Activated CD4-positive, alpha-beta T cell treated with anti-CD3 and anti-CD28 coated beads for 48 hours (primary cell): ENCODE measurements at places on chromosomes 16 and 17.

DNA sequence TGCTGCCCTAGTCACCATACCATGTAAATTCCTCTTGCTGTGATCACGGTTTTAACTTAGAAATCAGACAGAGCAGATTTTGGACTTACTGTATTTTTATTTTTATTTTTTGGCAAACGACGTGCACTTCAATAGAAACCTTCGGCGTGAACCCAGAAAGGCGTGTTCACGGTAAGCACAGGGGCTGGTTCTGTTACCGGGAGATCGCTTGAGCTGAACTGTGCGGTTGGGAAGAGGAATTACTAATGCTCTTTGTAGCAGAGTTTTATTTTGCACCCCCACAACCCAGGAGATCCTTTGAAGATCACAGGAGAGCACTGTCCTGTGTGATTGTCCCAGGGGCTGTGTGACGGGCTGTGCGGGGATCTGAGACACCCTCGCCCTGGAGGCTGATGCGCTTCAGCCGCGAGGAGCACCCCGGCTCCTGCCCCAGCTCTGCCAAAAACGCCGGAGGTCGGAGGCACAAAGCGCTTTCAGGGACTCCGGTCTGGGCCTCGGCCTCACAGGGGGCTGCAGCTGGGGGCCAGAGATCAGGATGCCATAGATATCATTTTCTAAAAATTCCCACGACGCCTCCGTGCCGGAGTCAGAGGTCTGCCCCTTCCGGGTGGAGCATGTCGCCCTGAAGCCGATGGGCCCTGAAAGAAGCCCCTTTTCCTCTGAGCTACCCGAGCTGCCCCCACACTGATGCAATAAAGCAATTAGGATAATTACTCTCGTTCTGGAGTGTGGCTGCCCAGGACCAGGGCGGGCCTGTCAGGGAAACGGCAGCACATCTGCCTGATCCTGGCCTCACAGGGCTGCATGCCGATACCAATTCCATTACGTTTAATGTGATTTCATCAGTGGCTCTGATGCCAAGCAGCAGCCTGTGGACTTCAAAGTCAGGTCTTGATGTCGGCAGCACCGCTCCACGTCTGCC, 71.8 kb downstream of the LMF1 start:
- DNase-seq = no peak

DNA sequence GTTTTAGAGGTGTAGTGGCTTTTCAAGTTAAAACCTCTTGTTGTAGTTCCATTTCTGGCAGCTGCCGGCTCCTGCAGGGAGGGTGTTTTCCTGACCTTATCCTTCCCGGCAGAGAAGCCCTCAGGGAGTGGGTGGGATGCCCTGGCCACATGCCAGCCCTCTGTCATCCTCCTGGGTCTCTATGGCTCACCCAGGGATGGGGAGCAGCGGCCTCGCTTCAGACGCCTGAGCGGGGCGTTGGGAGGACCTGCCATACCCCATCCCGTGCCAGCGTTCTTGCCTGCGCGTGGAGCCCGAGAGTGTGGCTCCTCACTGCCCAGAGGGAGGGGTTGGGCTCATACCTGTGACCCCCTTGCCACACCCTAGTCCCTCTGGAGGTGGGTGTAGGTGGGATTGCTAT, 11.9 kb downstream of the KCNJ12 start:
- DNase-seq = no peak

GRCh38 chr16:30609002-30609925, 925 bp downstream of the ZNF689 start:
- peak; percentile 60 for DNase-seq

DNA sequence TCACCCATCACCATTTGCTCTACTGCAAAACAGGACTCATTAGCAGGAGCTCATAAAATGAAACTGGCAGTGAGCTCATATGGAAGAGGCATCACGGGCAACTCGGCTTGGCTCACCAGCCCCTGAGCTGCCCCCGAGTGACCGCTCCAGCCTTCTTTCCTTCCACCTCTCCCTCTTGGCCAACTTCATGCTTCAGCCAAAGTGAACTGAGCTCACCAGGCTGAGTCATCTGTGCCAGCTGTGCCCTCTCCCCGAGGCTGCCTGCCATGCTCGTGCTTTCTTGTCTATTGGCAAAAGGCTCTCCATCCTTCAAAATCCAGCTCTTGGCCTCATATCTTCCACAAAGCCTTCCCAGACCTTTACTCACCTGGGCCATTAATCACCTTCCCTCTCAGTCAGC, 391.4 kb downstream of the WWOX start:
- DNase-seq = no peak

DNA sequence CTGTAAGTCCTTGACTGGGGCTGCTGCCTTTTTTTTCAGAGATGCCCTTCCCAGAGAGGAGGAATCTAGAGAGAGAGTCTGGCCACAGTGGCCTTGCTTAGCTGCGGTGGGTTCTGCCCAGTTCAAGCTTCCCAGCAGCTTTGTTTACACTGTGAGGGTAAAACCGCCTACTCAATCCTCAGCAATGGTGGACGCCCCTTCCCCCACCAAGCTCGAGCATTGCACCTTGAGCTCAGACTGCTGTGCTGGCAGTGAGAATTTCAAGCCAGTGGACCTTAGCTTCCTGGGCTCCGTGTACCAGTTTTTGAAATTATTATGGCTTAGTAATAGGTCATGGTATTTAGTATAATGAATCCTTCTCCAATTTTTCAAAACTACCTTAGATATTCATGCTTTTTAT, 395.4 kb downstream of the NPIPA7 start:
- no peak for DNase-seq

DNA sequence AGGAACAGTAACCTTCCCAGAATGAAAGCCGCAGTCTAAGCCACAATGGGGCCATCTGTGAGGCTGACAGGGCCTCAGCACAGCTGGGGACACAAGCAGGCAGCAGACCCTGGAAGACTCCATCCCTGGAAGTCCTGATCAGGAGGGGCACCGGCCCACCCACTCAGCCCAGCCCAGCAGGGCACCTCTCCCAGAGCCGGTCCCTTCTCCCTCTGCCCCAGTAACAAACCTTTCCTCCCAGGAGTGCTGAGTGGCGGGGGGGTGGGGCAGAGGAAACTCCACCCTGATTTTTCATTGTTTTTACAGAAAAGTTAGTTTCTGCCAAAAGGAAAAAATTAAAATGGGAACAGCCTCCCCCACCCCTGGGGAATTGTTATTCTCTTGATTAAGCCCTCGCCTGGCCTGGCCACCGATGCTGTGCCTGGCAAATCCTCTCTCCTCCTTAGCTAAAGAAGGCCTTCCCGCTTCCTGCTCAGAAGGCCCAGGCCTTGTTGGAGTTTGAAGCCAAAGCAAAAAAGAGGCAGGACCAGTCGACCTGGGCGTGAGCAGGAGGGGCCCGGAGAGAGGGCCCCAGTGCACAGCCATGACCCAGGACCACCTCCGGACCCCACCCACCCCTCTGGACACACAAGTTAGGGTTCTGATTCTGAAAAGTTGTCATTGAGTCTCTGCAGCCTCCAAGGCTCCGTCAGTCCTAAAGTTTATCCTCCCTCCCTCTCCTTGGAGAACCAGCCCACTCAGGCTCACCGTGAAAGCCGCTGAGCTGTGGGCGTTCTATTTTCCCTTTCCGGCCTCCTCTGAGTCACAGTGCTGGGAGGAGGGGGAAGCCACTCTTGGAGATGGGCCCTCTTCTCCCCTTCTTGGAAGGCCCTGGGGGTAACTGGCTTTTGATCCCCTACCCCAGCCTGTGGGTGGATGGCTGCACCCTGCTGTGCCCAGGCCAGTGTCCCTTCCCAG, 128.4 kb upstream of the TNRC6C start:
- DNase-seq = no peak

DNA sequence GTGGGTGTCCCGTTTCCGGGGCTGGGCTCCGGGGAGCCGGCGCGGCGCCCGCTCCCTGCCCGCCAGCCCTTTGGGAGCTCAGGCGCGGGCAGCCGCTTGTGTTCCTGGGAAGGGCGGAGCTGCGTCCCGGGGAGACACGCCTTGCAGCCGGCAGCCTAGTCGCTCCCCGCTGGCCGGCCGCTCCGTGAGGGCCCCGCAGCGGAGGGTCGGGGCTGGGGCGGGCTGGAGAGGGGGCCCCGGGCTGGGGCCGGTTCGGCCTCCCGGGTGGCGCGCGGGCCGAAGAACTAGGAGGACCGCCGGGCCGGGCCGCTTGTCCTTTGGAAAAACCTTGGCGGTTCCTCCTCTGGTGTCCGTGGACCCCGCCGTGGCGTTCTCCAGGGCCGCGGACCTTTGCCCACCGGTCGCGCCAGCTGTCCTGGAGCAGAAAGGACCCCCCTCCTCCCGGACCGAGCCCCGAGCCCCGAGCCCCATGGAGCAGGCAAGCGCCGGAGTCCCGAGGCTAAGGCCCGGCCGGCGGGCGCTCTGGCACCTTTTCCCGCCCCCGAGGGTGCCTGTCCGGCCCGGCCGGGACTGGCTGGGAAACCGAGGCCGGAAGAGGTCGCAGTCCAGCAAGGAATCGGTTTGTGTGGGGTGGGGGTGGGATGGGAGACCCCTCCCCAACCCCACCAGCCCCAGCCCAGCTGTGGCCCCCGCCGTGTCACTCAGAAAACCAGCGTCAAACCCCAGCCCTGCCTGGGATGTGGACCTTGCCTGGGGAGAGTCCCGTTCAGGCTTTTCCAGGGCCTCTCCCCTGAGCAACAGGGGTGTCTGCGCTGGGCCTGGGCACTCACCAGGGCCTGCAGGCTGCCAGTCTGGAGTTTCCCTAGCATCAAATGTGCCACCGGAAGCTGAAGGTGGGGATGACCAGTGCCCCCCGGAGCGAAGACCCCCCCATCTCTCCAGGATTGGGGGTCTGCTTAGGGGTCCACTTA, 6.8 kb upstream of the TBC1D3B start:
- peak; percentile 22 for DNase-seq

DNA sequence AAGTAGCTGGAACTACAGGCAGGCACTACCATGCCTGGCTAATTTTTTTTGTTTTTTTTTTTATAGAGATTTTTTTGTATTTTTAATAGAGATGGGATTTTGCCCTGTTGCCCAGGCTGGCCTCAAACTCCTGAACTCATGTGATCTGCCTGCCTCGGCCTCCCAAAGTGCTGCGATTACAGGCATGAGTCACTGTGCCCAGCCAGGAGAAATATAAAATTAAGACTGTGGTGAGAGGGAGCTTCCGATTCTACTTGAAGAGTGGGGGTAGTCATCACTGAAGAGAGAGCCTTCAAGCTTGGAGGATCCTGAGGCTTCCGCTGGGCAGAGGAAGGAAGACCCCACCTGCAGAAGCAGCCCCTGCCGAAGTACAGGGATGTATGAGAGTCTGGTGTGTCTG, 34.4 kb upstream of the RGS9 start:
- DNase-seq = no peak

GRCh38 chr17:78781893-78782304, at the start of gene CYTH1:
TSS of gene CYTH1 (minus strand) at chr17:78782273. CDS start at chr17:78782223, 50 bp downstream.
- no peak for DNase-seq

DNA sequence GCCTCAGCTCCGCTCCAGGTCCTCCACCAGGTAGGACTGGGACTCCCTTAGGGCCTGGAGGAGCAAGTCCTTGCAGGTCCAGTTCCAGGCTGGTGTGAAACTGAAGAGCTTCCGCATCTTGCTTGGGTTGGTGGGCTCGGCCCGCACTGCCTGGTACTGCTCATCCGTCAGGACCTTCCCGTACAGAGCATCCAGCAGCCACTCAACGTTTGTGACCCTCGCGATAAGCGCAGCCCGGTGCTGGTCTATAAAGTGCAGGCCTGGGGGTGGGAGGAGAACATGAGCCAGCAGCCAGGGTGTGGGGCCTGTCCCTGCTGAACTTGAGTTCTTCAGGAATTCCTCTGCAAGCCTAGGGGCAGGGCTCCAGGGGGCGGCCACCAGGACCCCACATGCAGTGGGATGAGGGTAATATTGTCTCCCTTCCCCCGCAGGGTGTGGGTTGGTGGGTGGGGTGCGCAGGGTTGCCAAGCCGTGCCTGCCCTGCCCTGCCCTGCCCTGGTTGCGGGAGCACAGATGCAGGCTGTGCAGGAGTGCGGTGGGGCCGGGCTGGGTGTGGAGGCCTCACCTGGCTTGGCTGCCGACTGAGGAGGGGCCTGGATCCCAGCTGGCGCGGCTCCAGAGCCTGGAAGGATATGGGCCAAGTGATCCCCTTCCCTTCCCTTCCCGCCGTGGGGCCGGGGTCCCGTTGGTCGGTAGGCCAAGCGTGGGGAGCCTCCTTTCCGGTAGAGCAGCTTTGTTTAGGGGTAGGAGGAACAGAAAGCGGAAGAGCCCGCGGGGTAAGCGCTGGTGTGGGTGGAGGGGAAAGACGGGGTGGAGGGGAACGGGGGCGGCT, 762 bp downstream of the PYCARD start:
- DNase-seq = no peak

DNA sequence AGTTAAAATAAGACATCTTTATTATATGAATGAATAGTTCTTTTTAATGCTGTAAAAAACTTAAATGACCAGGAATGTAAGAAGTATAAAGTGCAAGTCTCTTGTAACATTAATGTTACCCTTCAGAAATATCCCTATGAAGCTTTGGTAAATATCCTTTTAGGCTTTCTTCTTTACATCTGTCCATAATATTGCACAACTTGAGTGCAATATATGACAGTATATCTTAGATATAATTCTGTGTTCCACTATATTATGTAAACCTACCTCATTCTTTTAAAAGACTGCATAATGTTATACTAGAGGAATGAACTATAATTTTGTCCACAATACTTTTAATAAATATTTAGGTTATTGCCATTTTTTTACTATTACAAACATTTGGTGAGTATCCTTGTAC, 81.1 kb downstream of the EFCAB13 start:
- no peak for DNase-seq

DNA sequence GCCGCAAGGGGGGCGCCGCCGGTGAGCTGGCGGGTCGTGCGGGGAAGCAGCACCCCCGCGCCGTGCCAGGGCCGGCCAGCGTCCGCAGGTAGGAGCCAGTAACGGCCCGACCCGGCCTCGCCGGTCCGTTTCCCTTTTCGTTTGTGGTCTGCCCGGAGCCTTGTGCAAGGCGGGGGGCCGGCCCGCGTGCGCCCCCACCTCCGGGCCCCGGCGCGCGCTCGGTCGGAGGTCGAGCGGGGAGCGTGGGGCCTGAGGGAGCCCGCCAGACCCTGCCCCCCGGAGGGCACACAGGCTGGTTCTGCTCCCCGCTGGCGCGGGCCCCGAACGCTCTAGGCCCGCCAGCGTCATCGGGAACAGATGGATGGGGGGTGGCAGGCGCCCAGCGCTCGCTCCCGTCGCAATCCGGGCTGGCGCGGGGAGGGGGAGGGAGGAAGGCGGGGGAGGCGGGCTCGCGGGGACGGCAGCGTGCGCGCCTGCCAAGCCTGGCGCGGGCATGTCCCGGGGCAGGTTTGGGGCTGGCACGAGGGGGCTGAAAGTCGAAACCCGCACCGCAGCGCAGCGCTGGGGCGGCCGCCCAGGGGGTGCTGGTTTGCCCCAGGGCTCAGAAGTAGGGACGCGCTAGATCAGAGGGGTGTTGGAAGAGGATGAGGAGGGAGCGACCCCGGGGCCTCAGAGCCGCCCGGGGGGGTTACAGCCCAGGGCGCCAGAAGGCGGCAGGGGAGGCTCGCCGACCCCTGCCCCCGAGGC, 1.5 kb upstream of the GSE1 start:
- peak; percentile 62 for DNase-seq

DNA sequence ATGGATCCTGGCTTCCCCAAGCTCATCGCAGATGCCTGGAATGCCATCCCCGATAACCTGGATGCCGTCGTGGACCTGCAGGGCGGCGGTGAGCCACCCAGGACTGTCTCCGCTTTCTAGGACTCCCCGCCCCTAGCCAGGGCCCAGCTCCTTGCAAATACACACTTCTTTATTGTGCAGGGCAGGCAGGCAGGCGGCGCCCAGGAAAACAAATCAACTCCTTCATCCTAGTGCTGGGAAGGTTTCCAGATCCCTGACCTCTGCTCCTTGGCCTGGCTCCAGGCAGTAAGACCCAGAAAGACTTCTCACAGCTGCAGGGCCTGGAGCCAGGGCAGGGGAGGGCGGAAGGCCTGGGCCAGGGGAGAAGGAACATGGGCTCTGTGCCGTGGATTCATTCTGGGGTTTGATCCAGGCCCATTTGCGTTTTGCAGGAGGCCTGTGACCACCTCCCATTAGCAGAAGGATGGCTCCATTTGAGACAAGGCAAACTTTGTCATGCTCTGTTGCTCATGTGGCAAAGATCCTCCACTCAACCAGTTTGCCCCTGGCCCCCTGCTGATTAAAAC, 6.0 kb upstream of the LPCAT2 start:
- no peak for DNase-seq
